Stimulated activated CD8-positive, alpha-beta memory T cell treated with anti-CD3 and anti-CD28 coated beads, Interleukin-4, amount 100 ng/mL, for 24 hours (primary cell): ENCODE measurements at places on chromosomes 2 and 18.

DNA sequence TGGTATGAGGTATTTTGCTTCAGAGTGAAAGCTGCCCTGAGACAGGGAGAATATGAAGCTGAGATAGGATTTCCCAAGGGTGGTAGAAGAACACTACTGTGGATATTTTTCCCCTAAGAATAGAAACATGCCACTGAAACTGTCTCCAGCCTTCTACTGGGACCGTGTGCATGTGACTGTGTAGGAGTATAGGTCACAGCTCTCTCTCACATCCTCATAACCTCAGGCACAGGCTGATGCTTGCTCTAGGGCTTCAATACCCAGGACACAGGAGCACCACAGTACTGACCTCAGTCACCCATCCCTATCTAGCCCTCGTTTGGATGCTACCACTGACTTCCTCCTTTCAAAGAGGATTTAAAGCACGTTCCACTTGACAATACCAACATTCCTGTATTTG is 67.2 kb downstream of the REV1 start:
- DNase-seq, result no peak

DNA sequence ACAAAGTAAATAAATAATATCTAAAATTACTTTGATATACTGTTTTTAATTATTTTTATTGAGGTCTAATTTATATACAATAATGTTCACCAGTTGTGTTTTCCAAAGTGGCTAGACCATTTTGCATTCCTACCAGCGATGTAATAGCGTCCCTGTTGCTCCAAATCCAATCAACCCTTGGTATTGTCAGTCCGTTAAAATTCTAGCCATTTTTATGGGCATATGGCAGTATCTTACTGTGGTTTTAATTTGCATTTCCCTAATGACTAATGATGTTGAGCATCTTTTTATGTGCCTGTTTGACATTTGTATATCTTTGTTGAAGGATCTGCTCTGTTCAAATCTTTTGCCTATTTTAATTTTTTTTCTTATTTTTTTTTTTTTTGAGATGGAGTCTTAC is 185.0 kb downstream of the PRPF40A start:
- DNase-seq, result no peak

DNA sequence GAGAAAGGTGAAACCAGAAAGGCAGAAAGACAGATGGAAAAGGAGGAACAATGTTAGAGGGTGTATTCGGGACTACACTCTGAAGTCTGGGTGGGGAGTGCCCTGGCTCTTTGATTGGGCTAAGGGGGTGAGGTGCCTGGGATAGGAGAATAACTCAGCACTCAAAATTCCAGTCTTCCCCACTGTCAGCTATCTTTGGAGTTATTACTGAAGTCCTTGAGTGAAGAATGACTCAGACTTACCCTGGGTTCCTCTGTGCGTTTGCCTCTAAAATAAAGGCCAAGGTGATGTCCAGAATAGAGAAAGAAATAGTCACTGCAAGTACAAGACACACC is 151.8 kb upstream of the SERPINE2 start:
- no peak for DNase-seq

GRCh38 chr2:236517251-236518031 is 52.2 kb upstream of the ACKR3 start:
- no peak for DNase-seq

DNA sequence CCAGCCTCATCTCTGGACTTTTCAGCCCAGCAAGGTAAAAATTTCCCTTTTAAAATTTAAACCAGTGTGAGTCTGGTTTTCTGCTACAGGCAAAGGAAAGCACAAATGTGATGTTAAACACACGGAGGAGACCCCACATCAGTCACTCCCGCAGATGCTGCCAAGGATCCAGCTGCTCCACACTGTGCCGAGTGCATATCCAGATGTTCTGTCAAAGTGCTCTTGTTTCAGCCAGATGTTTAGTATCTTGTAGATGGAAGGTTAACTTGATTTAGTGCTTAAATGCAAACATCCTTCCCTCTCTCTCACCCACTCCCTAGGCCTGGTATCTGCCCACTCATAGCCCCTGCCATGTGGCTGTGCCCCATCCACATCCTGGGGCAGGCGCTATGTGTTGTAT is 15.8 kb upstream of the ATOH8 start:
- DNase-seq, result no peak

- no peak for DNase-seq
These were observed 161.3 kb downstream of the CDH2 start for GRCh38 chr18:28015671-28016070.

DNA sequence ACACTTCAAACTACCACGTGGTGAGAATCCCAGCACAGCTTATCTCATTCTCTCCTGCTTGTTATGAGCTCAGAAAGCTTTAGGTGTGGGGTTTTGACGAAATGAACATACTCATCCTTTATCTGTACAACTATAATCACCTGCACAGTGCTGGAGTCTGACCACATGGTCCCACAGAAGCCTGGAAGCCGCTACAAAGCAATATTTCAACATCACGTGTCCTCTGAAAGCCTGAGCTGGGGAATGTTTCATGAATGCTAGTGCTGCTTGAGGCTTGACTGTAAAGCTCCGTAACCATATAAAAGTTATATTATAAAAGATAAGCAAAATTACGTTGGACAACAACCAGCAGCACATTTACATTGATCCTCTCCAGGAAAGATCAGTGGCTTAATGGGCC is 43.9 kb downstream of the PIEZO2 start:
- DNase-seq, result no peak

GRCh38 chr2:186339716-186340115 is 146.3 kb upstream of the ZC3H15 start:
- DNase-seq, result no peak

GRCh38 chr2:148812306-148812705 is 62.7 kb upstream of the KIF5C start:
- no peak for DNase-seq

DNA sequence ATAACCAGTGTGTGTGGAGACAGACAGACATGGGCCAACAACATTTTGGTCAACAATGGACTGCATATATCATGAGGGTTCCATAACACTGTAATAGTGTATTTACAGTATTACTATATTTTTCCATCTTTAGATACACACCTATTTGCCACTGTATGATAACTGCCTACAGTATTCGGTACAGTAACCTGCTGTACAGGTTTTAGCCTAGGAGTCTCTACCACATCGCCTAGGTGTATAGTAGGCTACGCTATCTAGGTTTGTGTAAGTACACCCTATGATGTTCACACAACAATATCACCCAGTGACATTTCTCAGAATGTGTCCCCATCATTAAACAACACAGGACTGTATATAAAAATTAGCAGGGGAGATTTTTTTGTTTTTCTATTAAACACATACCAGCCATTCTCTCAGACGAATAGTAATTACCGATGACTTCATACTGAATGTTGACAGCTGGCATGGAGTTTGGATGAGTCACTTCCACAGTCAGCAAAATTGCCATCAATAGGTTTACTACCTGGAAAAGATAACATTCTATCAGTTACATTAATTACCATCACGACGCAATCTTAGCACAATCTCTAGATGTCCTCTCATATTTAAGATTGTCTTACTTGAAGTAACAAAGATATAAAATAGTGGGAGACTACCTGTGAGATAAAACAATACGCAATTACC is 10.8 kb downstream of the LAPTM4A start:
- DNase-seq, result no peak

DNA sequence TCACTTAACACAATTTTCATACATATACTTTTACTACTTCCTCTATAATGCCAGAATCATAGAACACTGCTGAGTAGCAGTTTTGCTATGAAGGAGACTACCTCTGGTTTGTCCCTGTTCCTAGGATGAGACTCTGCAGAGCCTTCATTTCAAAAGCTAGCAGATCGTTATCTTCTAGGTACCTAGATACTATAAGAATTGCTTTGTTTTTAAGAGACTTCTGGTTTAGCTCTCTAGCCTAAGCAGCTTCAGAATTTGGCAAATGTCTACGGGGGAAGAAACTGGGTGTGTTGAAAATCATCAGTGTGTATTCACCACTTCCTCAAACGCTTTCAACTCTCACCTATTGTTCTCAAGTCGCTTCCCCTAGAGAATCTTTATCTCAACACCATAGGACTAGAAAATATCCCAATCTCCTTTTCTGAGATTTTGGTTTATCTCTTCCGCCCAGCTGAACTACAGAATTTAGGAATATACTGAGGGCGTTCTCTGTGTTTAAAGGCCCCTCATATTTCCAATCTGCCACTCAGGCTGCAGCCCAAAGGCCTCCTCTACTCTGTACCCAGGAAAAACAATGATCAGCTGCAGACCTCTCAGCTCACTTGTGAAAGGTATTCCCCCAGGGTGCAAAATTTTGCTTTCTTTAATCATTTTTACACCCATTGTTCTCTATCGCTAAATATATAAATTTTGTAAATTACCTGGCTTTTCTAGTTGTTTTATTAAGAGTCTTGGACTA is 28.7 kb downstream of the SMAD2 start:
- no peak for DNase-seq

GRCh38 chr2:2542966-2543611 is 212.0 kb upstream of the MYT1L start:
- no peak for DNase-seq

- DNase-seq, result no peak
These were observed 48.4 kb downstream of the DTNA start for GRCh38 chr18:34758378-34758948.
